Urothelium cell line (cell line): ENCODE measurements at places on chromosomes 4 and X.

GRCh38 chr4:97500423-97500822 is 642.9 kb downstream of the STPG2 start:
- DNase-seq: no peak

DNA sequence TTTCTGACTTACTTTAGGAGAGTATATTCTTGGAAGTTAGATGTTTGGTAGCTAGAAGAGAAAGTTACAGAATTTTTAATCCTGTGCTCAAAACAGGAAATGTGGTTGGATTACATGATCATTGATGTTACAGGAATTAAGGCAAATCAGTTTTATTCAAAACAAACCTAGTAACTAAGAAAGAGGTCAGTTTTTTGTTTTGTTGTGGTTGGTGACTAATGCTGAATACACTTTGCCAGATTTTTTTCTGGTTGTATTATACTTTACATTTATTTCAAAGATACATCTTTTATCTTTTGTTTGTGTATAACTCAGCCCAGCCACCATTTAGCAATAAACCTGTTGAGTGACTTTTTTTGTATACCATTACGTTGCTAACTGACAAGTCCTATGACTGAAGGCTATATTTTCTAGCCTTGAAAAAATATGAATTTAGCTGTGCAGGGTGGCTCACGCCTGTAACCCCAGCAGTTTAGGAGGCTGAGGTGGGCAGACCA is 116.7 kb downstream of the KLHL8 start:
- DNase-seq: peak; percentile 18

DNA sequence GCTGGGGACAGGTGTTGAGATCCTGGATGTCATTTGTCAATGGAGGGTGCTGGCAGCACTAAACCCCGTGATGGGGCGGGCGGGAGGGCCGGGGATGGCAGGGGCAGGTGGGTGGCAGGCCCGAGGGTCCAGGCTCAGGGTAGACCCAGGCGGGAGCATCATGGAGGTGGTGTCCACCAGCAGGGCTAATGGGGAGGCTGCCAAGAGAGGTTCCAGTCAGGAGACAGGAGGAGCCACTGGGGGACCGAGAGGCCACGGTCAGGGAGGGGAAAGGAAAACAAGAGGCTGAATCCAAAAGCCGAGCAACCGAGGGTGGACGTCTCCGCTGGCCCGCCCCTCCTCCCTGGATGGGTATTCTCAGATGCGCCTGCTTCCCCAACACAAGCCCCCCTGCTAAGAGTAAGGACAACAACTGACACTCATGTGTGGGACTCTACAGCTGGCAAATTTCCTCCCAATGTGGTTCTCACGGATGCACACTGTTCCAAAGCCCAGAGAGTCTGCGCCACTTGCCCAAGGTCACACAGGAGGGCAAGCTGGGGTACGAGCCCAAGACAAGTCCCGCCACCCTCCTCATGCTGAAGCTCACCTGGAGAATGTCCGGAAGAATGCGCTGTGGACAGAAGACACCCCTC is 132.0 kb downstream of the CPZ start:
- DNase-seq: no peak

- DNase-seq: no peak
These were observed 218.4 kb upstream of the HCCS start for GRCh38 chrX:10892621-10893225.

GRCh38 chrX:72020204-72020603 is 109.6 kb downstream of the NHSL2 start:
- DNase-seq: no peak

DNA sequence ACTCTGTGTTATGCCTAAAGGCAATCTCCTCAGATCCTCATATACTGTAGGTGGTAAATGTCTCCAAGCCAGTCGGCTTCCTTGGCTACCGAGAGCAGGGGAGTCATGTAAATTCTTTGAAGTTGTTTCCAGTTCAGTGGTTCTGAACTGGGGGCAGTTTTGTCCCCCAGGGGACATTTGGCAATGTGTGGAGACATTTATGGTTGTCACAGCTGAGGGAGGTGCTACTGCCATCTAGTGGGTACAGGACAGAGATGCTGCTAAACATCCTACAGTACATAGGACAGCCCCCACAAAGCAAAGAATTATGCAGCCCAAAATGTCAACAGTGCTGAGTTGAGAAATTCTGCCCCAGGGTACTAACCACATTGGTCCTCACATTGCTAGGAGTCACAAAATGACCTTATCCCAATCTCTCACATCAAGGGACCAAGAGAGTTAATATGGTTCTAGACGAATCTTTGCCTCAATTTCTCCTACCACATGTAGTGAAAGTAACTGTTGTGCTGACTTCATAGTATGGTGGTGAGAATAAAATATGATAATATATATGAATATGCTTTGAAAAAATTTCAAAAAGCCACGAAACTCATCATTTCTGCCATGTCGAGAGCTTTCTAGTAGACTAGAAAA is 104.4 kb upstream of the ARHGAP24 start:
- DNase-seq: peak; percentile 19

GRCh38 chr4:139454111-139455045 is at the start of gene RAB33B:
Gene RAB33B, plus strand, starts transcription at chr4:139454121. Its CDS starts 75 bp downstream, at chr4:139454196.
- no peak for DNase-seq

DNA sequence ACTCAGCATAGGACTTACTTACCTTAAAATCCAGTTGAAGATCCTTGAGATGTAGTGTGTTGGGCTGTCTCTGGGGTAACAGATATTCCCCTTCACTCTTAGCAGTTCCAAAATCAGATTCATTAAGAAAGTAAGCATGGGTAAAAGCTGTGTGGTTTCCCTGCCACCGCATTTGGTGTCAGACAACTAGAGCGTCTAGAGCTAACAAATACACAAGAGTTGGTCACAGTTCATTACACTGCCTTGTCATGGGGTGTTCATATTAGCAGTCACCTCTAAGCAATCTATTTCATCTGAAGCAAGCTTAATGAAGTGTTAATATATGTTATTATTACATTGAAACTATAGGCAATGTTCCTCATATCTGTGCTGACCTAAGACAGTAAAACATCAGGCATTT is 342.8 kb downstream of the PPARGC1A start:
- DNase-seq: no peak

- no peak for DNase-seq
These were observed 539.6 kb upstream of the DIPK2B start for GRCh38 chrX:45740291-45740690.

DNA sequence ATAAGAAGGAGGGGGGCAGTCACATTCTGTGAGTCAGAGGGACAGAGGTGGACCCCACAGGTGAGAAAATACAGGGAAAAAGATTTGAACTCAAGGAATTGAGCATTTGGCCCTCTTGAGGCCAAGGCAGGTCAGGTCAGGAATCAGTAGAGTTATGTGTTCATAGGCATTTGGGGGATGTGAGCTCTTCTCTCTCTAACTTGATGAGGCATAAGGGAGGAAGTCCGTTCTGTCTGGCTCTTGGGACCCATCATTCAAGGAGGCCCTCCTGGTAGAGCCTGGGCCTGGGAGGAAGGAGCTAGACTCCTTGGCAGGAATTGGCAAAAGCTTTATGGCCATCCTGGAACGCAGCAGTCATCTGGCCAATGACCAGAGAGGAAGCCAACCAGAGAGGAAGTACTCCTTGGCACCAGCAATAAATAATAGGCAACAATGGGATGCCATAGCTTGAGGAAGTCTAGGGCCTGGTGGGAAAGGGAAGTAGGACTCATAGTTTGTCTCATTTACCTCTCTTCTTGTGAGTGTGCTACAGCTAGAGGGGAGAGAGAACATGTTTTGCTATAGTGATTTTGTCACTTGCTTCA is 53.0 kb downstream of the MSN start:
- no peak for DNase-seq

DNA sequence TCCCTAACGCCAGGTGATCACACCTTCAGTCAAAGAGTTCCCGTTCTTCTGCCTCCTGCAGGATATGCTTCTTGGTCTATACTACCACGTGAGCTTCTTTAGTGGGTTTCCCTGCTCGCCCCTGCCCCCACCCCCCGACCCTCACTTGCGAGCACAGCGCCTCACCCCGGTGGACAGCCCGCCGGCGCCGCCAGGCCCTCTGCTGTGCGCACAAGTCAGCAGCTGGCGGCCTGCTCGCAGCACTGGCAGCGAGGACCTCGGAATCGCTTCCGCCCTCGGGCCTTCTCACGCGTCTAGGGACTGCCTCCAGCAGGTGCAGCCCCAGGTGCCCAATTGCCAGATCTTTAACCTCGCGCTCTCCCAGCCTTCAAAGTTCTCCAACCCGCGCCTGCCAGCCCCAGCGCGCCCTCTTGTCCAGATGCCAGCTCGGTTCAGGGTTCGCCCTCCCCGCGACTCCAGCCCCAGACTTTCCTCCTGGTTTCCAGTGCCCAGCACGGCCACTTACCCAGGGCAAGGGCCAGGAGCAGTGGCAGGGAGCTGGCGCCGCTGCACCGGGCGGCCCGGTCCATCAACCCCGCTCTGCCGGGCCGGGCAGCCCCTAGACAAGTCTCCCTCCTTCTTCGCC is 454 bp downstream of the BTC start:
- DNase-seq: peak; percentile 86

- DNase-seq: peak; percentile 6
These were observed 31.8 kb downstream of the HPGD start for GRCh38 chr4:174490451-174490961.

DNA sequence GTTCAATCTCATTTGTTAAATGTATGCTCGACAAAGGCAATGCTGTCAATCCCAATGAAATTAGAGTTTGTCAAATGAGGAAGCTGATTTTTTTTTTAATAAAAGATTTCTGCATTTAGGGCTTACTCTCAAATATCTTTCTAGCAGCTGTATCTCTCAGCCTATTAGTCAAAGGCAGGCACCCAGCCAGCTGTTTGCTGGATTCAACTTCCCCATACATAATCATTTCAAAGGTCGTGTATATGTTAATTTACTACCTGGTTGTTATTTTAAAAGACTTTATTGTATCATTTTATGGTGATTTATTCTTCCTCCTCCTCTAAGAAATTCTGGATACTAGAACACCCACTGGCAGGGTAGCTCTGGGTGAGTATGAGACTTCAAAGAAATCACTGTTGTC is 27.1 kb downstream of the RAI2 start:
- no peak for DNase-seq

DNA sequence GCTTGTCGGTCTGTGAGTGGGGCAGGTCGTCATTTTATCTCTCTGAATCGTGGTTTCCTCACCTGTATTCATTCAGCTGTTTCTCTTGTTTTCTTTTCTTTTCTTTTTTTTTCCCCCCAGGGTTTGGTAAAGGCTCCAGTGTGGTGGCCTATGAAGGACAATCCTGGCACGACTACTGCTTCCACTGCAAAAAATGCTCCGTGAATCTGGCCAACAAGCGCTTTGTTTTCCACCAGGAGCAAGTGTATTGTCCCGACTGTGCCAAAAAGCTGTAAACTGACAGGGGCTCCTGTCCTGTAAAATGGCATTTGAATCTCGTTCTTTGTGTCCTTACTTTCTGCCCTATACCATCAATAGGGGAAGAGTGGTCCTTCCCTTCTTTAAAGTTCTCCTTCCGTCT is 41.4 kb downstream of the MAP7D3 start:
- no peak for DNase-seq

DNA sequence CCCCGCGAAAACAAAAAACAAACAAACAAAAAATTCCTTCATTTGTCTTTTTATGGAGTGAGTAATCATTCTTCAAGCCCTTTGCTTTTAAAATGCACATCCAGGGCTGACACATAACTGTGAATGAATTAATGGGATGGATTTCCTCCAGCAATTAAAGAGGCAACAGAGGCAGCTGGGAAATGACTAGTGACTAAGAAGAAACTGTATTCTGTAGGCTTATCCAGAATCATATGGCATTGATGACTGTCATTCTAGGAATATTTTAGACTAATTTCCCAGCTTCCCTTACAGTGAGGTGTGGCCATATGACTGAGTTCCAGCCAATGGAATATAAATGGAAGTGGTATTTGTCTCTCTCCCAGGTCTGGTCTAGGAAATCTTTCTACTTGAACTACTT is 46.8 kb upstream of the PDE5A start:
- DNase-seq: no peak

GRCh38 chr4:101192244-101192643 is 155.1 kb downstream of the PPP3CA start:
- DNase-seq: no peak

- DNase-seq: no peak
These were observed 32.8 kb downstream of the ABCE1 start for GRCh38 chr4:145130788-145131399.

DNA sequence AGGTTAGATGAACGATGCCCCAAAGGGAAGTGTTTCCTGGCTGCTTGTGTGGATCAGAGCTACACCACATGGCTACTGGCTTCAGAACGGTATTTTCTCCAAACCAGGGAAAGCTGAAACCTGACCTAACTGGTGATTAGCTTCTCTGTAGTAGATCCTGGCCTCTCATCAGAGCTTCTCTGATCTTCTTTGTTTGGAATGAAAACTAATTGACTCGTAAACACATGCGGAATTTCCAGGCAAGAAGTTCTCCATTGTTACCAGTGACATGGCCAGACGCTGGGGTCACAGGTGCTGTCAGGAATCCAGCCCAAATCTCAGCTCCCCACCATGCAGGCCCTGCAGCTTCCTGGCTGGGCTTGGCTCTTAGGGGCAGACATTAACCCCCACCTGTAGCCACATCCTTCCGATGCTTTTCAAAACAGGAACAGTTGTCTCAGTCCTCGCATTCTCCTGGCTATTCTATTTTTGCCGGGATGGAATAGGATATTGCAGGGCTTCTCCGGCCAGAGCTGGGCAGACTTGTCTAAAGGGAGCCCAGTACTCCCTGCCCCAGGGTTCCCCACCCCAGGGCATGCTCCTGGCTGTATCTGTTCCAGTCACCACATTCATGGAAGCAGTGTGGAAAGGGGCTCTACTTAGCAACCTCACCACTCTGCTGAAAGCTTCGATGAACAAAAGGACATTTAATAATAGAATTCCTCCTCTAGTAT is 305.4 kb upstream of the F9 start:
- DNase-seq: no peak
